ENCODE measurements at places on chromosomes 13 and 19.
A peak's percentile ranks its signal among the peaks of the same experiment; 100 is the strongest.

DNA sequence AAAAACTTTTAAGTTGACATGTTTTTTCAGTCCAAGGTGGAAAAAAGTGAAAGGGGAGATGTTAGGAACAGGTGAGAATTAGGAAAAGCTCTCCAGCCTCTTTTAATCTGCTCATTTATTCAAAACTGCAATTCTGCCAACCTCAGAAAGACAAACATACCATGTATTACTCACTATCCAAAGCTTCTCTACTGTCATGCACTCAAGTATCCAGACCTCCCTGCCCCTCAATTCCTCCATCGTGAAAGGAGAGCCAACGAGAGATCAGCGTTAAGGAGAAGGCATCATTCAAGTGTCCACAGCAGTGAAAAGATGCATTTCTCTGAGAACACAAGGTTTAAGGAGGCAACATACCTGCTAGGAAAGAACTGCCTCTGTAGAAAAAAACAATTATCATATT is 24.5 kb downstream of the DIAPH3 start:
- DNase-seq: no peak

DNA sequence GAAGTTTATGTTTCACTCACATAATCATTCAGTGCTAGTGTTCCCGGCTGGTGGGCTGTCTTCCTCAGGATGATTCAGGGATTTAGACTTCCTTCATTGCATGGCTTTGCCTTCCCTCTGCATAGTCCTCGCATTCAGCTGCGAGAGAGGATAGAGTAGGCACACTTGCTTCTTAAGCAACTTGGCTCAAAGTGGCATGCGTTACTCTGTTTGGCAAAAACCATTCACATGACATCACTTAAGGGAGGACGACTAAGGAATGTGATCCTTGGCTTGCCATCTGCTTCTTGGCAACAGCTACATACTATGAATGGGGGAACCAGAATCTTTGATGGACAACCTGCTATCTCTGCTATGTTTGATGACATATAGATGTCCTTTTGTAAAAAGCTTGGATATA is 359.3 kb downstream of the TDRD3 start:
- no peak for DNase-seq

DNA sequence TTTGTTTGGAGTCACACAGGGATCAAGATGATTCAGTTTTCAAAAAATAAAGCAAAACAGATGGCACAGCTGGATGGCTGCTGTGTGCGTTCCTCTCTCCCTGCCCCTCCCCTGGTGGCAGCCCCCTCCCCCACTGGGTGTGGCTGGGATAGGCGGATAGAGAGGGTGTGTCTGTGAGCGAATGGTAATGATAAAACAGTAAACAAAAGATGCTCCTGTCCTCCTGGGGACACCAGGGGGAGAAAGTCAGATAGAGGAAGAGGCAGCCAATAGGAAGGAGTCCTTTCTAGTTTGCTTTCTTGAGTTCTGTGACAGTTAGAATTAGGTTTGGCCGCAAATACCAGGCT is 6.5 kb downstream of the TMEM255B start:
- DNase-seq: no peak

- DNase-seq: peak; percentile 64
These were observed 764 bp downstream of the MIR17HG start for GRCh38 chr13:91347996-91348905.
